ENCODE measurements at places on chromosomes 5 and 9.

DNA sequence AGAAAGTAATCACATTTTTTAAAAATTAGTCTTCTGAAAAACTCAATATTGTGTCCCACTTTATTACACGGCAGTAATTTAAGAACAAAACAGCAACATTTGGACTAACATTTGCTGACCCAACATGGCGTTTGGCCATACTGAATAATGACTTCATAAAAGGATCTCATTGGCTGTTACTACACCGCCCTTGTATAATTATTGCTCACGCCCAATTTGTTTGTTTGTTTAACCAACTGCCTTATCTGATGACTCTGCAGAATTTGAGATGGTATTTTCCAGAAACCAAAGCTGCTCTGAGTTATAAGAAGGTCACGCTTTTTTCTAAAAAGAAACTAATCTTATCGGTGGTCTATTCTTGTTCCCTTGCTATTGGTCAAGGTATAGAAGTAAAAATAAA is 200.2 kb upstream of the TARS1 start:
- H3K4me3 ChIP-seq: no peak overlapping the region
- H3K27ac ChIP-seq: no peak overlapping the region
- no peak for DNase-seq

- peaks cover 18% of the 10 kb centered on the region for H3K36me3 ChIP-seq
- DNase-seq: peak; percentile 6
- H3K27ac ChIP-seq: peak overlapping the region; percentile 99
- H3K4me1 ChIP-seq: peaks cover 25% of the 10 kb centered on the region
- peaks cover 3% of the 10 kb centered on the region for H3K27me3 ChIP-seq
Observed at GRCh38 chr5:80406980-80407734, 707 bp upstream of the ZFYVE16 start.

GRCh38 chr5:157455057-157455456 is 5.0 kb upstream of the NIPAL4 start:
- H3K36me3 ChIP-seq: no peaks in the 10 kb centered on the region
- no peak for DNase-seq
- peaks cover 31% of the 10 kb centered on the region for H3K27me3 ChIP-seq
- H3K27ac ChIP-seq: no peak overlapping the region
- H3K4me3 ChIP-seq: no peak overlapping the region

- no peak for DNase-seq
- H3K27ac ChIP-seq: no peak overlapping the region
- H3K4me1 ChIP-seq: peaks cover 4% of the 10 kb centered on the region
- no peaks in the 10 kb centered on the region for H3K27me3 ChIP-seq
Observed at GRCh38 chr9:1154739-1155138, 104.6 kb downstream of the DMRT2 start.

GRCh38 chr5:21818370-21818720 is 1034.8 kb downstream of the CDH12 start:
- DNase-seq: no peak
- no peaks in the 10 kb centered on the region for H3K27me3 ChIP-seq
- no peak overlapping the region for H3K27ac ChIP-seq

DNA sequence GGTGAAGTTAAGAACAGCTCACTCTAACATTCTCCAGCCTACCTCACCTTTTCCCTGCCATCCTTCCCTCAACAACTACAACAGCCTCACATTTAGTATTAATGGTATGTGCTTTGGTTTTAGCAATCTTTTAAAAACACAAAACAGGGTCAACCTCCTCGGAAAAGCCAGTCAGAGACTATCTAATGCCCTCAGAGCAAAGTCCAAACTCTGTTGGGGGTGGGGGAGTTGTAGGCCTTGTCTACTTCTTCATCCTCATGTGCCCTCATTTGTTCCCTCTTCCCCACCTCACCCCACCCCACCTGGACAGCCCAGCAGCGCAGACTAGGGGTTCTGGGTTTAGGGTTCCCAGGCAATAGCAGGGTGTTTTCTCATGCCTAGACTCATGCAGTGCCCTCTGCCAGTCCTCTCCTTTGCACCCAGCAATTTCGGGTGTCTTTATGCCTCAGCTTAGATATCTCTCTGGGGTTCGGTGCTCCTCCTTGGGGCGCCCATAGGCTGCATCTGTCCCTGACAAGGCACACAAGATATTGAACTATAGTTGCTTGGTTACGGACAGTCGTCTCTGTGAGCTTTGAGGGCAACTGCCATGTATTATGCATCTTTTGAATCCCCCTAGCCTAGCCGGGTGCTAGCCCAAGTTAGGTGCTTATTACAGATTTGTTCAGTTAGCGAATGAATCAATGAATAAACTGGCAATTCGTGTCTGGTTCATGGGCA is 762 bp upstream of the TCOF1 start:
- peaks cover 14% of the 10 kb centered on the region for H3K27me3 ChIP-seq
- H3K27ac ChIP-seq: no peak overlapping the region
- peak overlapping the region; percentile 87 for H3K4me3 ChIP-seq
- no peak for DNase-seq
- peaks cover 33% of the 10 kb centered on the region for H3K4me1 ChIP-seq

DNA sequence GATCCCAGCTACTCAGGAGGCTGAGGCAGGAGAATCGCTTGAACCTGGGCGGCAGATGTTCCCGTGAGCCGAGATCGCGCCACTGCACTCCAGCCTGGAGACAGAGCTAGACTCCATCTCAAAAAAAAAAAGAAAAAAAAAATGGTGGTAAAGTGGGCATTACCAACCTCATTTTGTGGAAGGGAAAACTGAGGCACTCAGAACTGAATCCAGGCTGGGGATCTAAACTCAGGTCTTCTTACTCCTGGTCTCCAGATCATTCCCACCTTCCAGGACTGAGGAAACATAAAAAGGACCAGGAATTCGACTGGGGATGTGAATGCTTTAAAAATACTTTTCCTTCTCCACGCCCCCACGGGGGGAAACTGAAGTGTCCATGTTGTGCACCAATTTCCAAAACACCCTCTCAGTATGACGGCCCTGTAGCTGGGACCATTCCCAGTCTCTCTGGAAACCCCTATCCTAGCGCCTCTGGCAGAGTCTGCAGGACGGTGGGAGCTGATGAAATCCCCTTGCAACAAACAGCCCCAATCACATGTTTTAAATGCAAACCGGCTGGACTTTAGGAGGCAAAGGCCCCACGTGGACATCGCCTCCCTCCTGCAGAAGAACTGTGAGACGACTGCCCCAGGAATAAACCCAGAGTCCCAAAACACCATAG is 8.9 kb upstream of the AKNA start:
- peaks cover 45% of the 10 kb centered on the region for H3K4me1 ChIP-seq
- H3K27me3 ChIP-seq: peaks cover 12% of the 10 kb centered on the region
- peak overlapping the region; percentile 92 for H3K4me3 ChIP-seq

DNA sequence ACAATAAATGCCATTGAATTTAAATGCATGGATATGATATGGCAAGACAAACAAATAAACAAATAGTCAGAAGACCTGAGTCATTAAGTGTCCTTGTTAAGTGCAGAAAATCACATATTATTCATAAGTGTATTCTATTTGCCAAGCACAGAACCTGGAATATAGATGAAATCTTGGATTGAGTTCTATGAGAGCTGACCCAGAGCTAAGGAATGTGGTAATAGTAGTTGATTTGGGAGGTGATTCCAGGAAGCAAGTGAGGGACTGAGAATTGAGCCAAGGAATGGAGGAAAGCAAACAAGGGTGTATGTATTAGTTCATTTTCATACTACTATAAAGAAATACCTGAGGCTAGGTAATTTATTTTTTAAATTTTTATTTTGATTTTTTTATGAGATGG is 208.9 kb downstream of the TRIM32 start:
- no peak overlapping the region for H3K4me3 ChIP-seq
- DNase-seq: no peak

DNA sequence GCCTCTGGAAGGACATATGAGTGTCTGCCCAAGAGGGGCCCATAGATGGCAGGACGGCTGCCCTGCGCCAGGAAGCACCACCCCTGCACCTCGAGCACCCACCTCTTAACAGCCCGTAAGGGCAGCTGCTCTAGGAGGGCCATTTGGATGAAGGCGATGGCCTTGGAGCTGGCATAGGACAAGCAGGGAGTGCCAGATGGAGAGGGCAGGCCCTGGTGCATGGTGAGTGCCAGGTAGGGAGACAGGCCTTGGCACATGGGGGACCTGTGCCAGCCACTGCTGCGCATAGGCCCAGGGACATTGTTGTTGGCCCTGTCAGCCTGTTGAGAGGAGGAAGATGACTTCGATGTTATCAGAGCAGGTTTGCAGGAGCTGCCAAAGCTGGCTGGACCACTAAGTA is 134.2 kb downstream of the SLC25A46 start:
- peaks cover 16% of the 10 kb centered on the region for H3K27me3 ChIP-seq
- no peak overlapping the region for H3K27ac ChIP-seq

DNA sequence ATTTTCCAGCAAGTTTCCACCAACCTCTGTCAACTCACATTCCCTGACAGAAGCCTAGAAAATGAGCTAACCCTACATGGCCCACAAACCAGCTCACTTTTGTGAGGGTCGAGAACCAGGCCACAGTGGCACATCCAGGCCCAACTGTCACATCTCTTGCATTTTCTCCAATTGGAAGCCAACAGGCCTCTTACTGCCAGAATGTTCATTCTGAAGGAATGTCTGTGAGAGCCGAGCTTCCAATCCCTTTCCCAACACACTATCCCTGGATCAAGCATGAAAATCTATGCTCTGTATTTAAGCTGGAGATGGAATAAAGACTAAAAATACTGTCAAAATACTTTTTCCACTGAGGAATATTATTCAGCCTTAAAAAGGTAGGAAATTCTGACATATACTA is 20.0 kb downstream of the MARCHF3 start:
- no peaks in the 10 kb centered on the region for H3K27me3 ChIP-seq
- no peak for DNase-seq
- H3K36me3 ChIP-seq: no peaks in the 10 kb centered on the region

DNA sequence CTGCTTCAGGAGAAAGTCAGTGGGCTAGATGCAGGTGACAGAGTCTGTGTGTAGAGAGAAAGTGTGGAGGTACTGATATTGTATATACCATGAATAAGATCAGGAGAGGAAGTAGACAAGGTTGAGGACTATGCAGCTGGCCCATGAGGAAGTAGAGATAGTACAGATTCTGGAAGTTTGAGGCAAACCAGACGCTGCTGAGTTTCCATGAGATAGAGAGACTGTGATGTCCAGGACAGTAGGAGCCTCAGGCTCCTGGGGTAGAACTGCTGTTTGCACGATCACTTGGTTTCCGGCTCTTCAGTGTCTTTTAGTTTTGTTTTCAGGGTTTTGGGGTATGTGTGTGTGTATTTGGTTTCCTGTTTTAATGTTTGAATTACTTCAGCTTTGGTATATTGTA is 13.6 kb downstream of the OTULINL start:
- DNase-seq: no peak
- H3K4me1 ChIP-seq: peaks cover 3% of the 10 kb centered on the region
- no peak overlapping the region for H3K27ac ChIP-seq
- H3K4me3 ChIP-seq: no peak overlapping the region
- peaks cover 6% of the 10 kb centered on the region for H3K27me3 ChIP-seq

DNA sequence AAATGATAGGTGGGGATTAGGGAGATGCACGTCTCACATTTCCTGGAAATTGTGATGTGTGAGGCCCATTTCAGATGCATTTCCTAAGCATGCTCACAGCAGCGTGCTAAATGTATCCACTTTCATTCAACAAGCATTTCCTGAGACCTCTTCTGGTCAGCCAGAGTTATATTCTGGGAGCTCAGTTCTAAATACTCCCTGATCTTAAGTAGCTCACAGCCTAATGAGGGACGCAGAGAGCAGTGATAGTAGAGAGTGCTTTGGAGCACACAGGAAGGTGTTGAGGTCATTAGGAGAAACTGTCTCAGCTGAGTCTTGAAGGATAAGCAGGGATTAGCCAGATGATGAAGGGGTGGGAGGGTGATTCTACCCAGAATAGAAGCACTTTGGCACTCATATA is 46.2 kb upstream of the FSD1L start:
- peaks cover 38% of the 10 kb centered on the region for H3K4me1 ChIP-seq
- no peak for DNase-seq

- no peak overlapping the region for H3K4me3 ChIP-seq
- H3K27ac ChIP-seq: no peak overlapping the region
- H3K27me3 ChIP-seq: peaks cover 18% of the 10 kb centered on the region
- DNase-seq: no peak
Observed at GRCh38 chr9:2874001-2874750, 30.3 kb upstream of the PUM3 start.

DNA sequence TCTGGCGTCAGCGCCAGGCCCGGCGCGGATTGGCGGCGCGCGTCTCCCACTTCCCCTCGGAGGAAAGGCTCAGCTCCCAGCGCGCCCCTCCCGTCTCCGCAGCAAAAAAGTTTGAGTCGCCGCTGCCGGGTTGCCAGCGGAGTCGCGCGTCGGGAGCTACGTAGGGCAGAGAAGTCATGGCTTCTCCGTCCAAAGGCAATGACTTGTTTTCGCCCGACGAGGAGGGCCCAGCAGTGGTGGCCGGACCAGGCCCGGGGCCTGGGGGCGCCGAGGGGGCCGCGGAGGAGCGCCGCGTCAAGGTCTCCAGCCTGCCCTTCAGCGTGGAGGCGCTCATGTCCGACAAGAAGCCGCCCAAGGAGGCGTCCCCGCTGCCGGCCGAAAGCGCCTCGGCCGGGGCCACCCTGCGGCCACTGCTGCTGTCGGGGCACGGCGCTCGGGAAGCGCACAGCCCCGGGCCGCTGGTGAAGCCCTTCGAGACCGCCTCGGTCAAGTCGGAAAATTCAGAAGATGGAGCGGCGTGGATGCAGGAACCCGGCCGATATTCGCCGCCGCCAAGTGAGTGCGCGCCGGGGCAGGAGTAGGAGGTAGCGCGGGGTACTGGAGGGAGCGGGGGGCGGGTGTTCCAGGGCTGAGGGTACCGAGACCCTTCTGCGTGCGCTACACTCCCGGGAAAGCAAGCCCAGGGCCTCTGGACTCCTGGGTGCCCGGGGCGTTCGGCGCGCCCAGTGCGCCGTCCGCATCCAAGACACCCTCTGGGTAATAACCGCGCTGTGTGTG is at the start of gene MSX2:
TSS of gene MSX2 (plus strand) at position 99 of the 777 bp plus-strand sequence. CDS start at position 177, 78 bp downstream.
- H3K4me3 ChIP-seq: peak within 1 kb of the TSS; percentile 87
- peaks cover 84% of the 10 kb centered on the region for H3K4me1 ChIP-seq
- H3K27ac ChIP-seq: peak within 1 kb of the TSS; percentile 79
- peak; percentile 91 for DNase-seq
- H3K36me3 ChIP-seq: peaks cover 15% of the 10 kb centered on the region

DNA sequence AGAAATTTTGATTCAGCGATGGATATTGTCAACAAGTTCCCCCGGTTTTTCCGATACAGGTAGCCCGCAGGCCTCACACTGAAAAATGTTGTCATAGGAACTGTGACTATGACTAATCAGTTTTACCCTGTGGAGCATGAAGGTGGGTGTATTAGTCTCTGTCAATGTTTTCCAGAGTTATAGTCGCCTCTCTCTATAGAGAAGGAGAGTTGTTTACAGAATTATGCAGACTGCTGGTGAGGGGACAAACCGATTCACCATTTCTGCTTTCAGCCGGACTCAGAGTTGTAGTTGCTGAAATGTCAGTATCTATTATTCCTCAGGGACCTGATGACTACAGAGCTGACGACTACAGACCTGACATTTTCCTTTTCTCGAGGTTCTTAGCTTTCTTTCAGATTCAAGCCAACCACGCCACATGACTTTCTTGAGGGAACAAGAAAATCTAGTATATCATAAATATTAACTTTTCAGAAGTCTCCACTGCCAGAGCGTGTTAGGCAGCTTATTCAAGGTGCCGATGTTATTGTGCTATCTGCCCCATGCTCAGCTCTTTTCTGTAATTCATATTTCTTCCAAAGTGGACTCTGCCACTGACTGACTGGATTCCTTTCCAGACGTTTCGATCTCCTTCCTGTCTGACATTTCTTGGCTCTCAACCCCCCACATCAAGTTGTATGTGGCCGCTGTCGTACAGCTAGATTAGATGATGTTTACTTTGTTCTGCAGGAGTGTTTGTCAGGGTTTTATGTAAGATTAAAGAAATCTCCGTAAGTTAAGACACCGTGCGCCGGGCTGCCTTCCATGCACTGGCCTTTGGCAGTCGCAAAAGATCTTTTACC is 178.1 kb downstream of the FGF1 start:
- no peaks in the 10 kb centered on the region for H3K36me3 ChIP-seq

GRCh38 chr5:113163328-113163727 is 186.7 kb downstream of the DCP2 start:
- H3K27ac ChIP-seq: no peak overlapping the region
- H3K36me3 ChIP-seq: no peaks in the 10 kb centered on the region
- no peak for DNase-seq
- no peak overlapping the region for H3K4me3 ChIP-seq
- peaks cover 60% of the 10 kb centered on the region for H3K4me1 ChIP-seq

Data from nephron progenitor cell (in vitro differentiated cells).